ENCODE measurements at places on chromosomes 3 and 15. TPM values are rescaled to one million over a fixed set of nuclear protein-coding genes. Genes with fewer than 3 reads are reported as not detected.

The FANCD2 gene
- polyA plus RNA-seq: 5.1 TPM

The RCN2 gene
- 45.7 TPM for polyA plus RNA-seq

The CHRFAM7A gene
- polyA plus RNA-seq: not detected

The TMCO5A gene
- not detected for polyA plus RNA-seq

The DNAH12 gene
- not detected for polyA plus RNA-seq

DNA sequence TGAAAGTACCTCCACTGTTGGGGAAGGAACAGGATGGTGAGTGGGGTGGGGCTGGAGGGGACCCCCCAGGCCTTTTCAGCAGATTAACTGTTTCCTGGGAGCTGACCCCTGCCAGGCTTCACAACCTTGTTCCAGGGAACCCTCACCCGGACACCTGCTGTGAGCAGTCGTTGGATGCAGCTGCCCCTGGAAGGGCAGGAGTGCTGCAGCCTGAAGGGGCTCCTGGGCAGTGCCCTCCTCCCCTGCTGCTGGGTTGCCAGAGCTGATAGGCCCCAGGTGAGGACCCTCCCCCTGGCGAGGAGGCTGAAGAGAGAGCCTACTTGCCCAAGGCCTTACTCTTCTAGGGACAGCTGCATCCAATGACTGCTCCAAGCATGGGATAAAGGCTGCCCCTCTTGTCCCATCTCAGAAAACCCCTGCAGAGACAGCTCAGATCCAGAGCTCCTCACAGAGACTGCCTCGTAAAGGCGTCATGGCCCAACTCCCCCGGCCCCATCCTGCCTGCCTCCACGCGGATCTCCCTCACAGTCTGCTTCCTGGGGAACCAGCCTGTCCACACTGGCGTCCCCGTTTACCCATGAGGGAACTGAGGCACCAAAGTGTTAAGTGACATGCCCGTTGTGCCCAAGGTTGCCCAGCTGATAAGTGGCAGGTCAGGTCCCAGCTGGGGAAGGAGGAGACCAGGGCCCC, 193.4 kb upstream of the LINGO1 start:
- no peak for DNase-seq

DNA sequence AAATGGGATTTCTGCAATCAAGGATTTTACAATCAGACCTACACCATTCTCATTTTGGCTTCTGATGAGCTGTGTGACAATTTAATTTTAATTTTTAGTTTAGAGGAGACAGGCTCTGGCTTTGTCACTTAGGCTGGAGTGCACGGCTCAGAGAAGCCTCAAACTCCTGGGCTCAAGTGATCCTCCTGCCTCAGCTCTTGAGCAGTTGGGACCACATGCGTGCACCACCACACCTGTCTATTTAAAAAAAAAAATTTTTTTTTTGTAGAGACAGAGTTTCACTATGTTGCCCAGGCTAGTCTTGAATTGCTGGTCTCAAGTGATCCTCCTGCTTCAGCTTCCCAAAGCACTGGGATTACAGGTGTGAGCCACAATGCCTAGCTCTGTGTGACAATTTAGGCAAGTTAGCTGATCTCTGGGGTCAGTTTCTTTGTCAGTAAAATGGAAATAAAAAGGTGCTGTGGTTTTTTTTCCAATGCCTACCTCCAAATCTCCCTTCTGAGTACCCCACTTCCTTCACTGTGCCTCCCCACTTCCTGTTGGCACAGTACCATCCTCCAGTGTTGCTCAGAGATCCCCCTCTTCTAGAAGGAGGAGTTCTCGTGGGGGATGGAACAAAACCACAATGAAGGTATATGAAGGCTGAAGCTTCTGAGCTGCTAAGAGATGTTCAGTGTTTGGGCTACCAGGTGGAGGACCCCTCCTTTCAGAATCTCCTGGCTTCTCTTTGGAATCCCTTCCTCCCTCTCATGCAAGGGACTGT, 54.1 kb upstream of the GSK3B start:
- no peak for DNase-seq

DNA sequence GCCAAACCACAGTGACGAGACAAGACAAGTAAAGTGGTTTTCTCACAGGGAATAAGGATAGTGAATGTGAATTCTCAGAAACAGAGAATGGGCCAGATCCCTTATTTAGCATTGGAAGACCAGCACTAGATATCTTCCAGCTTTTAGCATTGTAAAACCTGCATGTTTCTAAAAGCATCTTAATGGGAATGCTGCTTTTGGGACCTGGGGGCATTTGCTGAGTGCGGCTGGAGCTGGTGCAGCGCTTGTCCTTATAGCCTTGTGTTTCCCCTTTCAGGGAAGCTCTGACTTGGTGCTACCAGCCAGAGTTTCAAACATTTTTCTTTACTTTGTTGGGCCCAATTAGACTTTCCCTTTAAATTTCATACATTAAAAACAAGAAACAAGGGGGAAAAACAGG, 52.9 kb downstream of the CLSTN2 start:
- no peak for DNase-seq

DNA sequence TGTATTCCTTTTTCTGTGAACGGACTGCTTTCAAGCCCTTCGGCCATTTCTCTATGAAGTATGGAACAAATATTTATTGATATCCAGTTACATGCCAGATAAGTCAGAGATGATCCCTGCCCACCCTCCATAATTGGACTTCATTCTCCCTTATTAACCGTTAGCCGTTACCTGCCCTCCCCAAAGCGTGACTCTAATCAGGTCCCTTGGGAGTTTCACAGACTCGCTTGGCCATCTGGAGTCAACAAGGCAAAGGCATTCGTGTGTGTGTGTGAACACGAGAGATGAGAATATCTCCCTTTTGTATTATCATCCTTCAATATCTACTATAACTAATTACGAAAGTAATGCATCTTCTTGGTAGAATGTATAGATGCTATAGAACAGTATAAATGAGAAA, 314.5 kb downstream of the TLE3 start:
- DNase-seq: no peak

- no peak for DNase-seq
Measured at GRCh38 chr3:117630885-117631284, 921.3 kb downstream of the TUSC7 start.

- no peak for DNase-seq
Measured at GRCh38 chr3:55507808-55508207, 20.7 kb upstream of the WNT5A start.

- no peak for DNase-seq
Measured at GRCh38 chr3:137294839-137295238, 337.1 kb downstream of the IL20RB start.

- no peak for DNase-seq
Measured at GRCh38 chr3:52372822-52373504, 56.8 kb downstream of the DNAH1 start.

DNA sequence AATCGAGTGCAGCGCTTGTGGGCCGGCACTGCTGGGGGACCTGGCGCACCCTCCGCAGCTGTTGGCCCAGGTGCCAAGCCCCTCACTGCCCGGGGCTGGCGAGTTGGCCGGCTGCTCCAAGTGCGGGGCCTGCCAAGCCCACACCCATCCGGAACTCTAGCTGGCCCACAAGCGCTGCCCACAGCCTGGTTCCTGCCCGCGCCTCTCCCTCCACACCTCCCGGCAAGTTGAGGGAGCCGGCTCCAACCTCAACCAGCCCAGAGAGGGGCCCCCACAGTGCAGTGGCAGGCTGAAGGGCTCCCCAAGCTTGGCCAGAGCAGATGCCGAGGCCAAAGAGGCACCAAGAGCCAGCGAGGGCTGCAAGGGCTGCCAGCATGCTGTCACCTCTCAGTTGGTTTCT, 73.4 kb downstream of the PLXNA1 start:
- no peak for DNase-seq

DNA sequence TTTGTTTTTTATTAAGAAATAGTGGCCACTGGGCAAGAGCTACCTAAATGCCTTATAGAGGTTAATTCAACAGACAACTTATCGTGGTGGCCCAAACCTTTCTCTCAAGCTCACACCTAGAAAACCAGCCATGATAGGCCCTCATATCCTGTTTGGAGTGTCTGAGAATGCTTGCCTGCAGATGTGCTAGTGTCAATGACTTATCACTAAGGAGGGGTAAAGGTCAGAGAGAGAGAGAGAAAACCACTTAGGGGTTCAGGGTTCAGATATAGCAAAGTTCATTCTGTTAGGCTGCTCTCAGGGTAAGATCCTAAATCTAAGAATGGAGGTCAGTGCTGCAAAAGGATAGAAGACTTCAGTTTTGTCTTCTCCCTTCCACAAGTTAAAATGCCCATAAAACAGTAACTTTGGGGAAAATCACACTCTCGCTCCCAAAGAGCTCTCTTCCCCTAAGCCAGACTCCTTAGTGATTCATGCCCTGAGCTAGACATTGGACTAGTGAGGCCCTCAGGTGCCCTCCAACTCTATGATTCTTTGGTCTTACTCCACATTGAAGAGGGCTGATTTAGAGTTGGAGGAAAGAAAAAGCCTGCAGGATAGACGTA, 30.3 kb upstream of the B3GNT5 start:
- DNase-seq: no peak

- no peak for DNase-seq
Measured at GRCh38 chr3:27657871-27658270, 64.3 kb downstream of the EOMES start.

- DNase-seq: no peak
Measured at GRCh38 chr3:31918179-31919150, 62.6 kb downstream of the OSBPL10 start.

DNA sequence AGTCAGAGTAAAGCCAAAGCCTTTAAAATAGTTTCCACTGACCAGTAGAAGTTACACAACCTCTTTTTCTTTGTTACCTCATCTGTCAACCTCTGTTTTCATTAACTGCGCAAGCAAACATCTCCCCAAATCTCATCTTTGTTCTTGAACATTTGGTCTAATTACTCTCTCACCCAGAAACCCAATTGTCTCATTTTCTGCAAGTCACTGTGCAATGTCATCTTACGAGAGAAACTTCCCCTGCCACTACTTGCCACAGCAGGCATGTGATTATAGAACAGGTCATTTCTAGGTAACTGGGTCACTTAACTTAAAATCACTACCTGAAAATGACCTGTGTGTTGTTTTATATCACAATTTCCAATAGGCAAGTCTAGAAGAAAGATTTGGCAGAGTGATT, 159.4 kb downstream of the SI start:
- no peak for DNase-seq

DNA sequence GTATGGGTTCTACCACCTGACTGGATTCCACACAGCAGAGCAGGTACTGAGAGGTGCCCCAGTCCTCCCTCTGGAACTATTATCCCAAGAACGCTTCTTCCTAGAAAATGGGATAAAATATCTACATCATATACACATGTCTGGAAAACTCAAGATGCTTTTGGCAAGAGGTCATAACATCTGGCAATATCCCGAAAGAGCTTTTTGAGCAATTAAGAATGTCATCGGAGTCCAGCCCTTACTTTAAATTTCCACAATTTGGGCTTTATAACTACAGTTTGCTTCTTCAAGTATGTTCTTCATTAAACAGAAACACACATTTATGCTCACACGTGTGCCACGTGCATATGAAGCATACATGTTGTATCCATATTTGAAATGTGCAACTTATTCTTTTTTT, 365.9 kb upstream of the THBS1 start:
- DNase-seq: no peak

- no peak for DNase-seq
Measured at GRCh38 chr15:57149196-57149595, 227.1 kb upstream of the CGNL1 start.

DNA sequence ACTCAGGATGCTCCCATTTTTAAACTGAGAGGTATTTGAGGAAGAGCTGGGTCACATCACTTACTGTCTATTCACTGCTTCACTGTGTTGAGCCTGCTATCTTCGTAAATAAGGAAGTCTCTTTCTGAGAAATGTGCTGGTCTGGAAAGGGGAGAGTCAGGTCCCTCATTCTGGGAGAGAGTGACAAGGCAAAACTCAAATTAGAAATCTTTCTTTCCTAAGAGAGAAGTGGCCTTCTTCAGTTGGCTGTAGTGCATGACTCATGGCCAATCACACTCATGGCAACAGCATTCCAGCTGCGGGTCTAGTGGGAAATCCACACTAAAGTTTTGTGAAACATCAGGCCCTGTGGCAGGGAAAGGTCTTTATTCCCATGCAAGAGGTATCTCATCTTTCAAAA, 11.5 kb upstream of the TIMP4 start:
- DNase-seq: no peak

DNA sequence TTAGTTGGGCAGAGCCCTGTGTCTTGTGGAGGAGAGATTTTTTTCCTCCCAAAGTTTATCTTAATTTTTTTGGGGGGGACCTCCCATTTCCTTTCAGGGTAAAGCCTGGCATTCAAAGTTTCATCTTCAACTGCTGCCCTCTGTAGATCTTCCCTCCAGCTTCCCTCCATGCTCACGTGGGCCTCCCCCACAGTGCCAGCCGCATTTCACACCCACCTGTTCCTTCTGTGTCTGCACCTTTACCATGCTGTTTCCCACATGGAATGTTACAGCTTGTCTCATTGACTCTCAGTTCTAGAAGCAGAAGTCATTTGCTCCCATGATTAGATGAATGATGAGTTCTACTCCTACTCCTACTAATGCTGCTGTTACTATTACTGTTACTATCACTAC, 6.5 kb downstream of the CELF6 start:
- no peak for DNase-seq

GRCh38 chr3:13543253-13543652, 5.7 kb upstream of the FBLN2 start:
- no peak for DNase-seq

- no peak for DNase-seq
Measured at GRCh38 chr3:128182656-128183055, 29.4 kb downstream of the EEFSEC start.

GRCh38 chr3:62607287-62608029, 234.1 kb upstream of the FEZF2 start:
- DNase-seq: no peak

GRCh38 chr3:69930564-69930963, 69.0 kb upstream of the SAMMSON start:
- DNase-seq: no peak

GRCh38 chr3:21920421-21920861, 169.4 kb upstream of the ZNF385D start:
- DNase-seq: no peak

- no peak for DNase-seq
Measured at GRCh38 chr3:89571707-89572106, 464.3 kb downstream of the EPHA3 start.

GRCh38 chr15:50278496-50278895, 13.0 kb upstream of the HDC start:
- DNase-seq: no peak

GRCh38 chr3:11288786-11289637, 16.8 kb downstream of the ATG7 start:
- no peak for DNase-seq

DNA sequence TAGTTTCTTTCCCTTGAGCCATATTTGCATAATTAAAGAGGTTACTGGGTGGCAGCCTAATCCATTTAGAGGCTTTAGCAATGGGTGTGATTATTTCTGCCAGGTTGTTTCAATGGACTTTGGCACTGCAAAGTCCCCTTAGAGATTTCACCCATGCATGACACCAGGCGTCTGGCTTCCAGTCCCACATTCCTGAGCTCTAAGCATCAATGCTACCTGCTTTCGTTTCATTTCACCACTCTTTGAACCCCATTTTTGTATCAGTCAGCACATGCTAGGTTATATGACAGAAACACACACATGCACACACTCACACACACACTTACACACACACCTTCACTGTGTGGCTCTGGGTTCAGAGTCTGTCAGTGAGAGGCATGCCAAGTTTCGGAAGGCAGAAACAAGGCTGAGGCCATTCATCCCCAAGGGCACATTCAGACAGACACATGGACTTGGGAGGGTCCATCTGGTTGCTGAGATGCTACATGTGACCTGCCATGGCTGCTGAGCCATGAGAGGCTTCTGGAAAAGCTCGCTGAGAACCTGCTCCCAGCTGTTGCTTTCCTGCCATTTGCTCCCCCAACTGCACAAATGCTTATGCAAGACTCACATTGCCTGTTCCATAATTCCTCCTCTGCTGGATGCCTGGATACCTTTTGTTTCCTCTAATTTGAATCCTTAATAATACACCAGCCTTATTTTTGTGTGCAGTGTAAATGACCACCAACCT, 354.1 kb downstream of the GABRG3 start:
- no peak for DNase-seq

GRCh38 chr15:40046721-40047414, 7.9 kb upstream of the SRP14 start:
- no peak for DNase-seq
